ENCODE measurements at places on chromosomes 7 and 10.

GRCh38 chr10:76327441-76327840 lies 896.0 kb downstream of the LRMDA start:
- ATAC-seq, result no peak

GRCh38 chr10:59879363-59879913 lies 26.9 kb downstream of the CCDC6 start:
- ATAC-seq, result no peak

DNA sequence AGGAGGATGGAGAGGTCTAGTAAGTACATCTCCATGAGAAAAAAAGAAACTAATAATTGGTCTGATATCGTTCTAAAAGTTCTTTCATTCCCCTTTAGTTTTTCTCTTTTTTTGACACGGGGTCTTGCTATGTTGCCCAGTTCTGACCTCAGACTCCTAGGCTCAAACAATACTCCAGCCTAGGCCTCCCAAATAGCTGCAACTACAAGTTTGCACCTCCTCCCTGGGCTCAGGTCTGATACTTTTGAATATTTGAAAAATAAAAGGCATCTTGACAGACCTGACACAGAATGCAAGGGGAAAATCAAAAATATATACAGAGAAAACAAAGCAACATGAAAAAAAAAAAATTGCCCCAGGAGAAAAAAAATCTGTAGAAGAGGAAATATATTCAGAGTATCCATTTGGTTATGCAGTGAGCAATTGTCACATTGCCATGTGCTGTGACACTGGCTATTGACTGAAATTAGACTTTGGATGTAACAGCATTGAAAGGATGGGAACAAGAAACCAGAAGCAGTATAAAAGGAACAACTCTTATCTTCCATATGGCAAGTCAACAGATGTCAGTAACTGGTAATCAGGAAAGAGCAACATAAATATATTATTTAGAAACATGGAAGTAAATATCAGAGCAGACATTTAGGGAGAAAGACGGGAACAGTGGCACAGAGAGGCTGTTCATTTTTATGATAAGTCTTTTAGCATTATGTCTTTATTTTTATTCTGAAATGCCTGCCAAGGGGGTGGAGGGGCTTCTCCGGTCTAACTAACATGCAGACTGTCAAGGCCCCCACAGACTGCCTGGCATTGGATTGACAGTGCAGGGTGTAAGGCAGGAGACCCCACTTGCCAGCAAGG lies 408.4 kb downstream of the PARD3 start:
- ATAC-seq, result no peak

GRCh38 chr10:12401466-12401865 lies 52.1 kb downstream of the CAMK1D start:
- ATAC-seq, result no peak

All from motor neuron (in vitro differentiated cells).